ENCODE measurements at places on chromosomes 3 and 15.
A peak's percentile ranks its signal among the peaks of the same experiment; 100 is the strongest.

DNA sequence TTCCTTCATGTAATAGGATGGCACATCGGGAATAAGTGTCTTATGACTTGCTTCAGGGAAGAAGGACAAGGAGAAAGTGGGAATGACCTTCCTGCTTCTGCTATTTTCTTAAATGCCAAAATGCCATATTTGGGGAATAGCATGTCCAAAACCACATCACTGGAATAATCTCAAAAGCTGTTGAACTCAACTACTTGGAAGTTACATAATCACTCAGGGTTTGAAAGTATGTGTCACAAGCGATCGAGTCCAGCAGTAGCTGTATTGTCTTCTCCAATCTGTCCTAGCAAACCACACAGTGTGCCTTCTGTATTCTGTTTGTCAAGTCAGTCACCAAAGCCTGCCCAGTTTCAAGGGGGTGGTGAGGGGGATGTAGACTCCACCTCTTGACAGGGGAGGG lies 58.3 kb upstream of the GADL1 start:
- no peak for DNase-seq

- no peak for DNase-seq
Observed at GRCh38 chr15:61049934-61050333, 179.2 kb downstream of the RORA start.

DNA sequence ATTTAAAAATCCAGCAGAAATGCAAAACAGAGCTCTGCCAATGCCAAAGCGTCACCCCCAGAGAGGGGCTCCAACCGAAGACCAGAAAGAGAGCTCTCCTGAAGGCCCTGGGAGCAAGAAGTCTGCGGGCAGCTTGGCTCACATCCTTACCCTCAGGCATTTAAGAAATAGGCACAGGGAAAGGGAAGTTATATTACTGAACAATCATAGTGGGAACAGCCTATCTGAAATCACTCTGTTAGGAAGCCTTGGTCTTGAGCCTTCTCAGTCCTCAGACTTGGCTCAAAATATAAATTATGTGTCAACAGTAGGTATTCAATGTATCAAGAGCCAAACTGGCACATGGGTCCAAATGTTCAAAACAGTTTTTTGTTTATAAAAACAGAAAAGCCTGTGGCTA lies 10.3 kb upstream of the PPARG start:
- no peak for DNase-seq

GRCh38 chr15:71109905-71110304 lies 5.4 kb upstream of the THSD4 start:
- no peak for DNase-seq

GRCh38 chr15:71937650-71938311 lies 127.4 kb downstream of the NR2E3 start:
- no peak for DNase-seq

- DNase-seq: no peak
Observed at GRCh38 chr15:83115410-83115809, 8.0 kb downstream of the TM6SF1 start.

DNA sequence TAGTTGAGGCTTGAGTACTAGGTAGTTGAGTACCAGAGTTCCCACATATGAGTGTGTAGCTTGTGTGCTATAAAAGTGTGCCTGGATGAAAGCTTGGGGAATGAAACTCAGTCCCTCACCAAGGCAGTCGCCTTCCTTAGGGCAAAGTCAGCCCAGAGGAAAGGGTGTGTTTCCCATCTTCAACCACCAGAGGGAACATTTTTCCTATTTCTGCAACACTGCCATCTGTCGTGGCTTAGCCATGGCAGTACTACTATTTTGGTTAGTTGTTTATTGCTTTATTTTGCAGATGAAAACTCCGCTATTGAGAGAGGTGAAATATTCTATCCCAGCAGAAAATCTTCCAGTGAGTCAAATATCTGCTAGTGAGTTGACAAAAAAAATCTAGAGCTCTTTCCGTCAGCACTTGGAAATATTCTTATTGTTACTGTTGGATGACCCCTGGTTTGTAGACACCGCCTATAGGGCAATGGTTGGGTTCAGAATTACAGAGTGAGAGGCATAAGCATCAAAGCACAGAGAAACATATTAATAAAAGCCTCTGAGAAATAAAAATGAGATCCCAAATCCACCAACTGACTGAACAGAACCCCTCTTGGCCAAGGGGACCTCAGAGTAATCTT lies 239.9 kb downstream of the CPNE4 start:
- DNase-seq: peak; percentile 17

DNA sequence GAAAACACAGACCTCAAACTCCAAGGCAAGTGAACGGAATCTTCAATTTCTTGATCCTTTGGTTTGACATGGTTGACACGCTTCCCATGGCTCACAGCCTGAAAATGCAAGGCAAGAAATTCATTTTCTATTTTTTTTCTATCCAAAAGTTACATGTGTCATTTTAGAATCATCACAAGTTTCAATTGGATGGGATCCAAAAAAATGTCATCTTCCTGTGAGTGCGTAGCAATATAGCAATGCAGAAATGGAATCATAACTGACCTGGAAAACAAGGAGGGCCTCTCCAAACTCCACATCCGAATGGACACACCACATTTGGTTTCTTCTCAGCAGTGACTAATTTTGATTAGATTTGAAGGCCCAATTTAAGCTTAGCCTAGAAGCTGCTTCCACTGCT lies 175.8 kb upstream of the ATP11B start:
- DNase-seq: no peak

GRCh38 chr3:126018995-126019394 lies 50.0 kb downstream of the ROPN1B start:
- DNase-seq: no peak

DNA sequence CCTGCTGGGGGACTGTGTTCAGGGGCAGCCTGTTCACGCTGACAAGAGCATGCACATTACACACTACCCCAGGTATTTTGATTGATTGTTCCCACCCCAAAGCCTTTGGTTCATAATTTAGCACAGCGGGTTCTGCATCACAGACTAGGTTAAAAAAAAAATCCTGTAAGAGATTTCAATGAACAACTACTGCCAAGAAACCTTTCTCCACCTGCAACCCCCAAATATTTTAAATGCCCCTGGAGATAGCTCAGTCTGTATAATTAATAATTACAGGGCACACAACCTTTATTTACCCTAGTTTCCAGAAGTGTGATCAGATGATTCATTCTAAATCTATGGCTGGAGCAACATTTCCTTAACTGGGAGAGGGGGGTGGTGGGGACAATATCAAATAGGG lies 87.6 kb downstream of the NR2F2 start:
- no peak for DNase-seq

DNA sequence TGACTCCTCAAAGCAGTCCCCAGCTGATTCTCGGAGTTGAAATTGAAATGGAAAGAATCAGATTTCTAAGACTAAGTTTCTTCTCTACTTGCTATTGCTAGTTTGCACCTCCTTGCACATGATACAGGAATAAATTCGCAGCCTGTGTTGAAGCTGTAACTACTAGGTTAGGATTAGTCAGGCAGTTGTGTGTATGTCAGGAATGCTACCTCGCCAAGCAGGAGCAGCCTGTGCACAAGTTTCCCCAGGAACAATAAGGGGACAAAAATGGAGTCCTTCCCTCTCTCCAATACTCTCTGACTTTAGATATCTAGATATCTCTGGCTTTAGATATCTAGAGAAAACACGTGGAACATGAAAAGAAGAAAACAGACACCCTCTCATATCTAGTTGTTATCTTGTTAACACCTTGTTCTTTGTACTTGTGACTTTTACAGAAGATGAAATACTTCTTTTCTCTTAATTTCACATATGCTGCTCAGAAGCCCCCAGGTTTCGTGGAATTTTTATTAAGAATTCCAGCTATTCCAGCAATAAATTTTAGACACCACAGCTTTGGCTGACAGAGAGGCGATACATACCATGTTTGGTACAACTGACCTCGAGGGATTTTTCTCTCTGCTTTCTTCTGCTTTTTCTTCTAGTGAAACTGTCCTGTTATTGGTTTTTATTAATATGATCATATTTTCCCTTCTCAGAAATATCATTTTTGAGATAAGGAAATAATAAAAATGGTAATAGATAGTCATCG lies 56.1 kb upstream of the CMSS1 start:
- no peak for DNase-seq

DNA sequence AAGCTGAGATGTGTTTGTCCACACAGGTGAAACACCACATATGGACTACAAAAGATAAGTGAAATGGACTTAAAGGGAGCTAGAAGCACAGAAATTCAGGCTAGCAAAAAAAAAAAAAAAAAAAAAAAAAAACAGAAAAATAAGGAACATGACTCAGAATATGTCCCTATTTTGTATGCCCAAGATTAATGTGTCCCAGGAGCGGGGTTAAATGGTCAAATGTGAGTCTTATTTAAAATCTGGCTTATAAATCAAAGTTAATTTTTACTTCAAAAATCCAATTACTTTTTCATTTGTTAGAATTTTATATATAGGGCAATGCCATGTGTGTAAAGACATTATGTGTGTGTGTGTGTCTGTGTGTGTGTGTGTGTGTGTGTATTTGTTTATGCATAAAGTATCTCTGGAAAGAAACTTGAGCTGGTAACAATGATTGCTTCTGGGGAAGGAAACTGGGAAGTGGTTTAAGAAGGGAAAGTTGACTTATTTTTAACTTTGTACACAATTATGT lies 986.5 kb downstream of the ROBO2 start:
- no peak for DNase-seq

DNA sequence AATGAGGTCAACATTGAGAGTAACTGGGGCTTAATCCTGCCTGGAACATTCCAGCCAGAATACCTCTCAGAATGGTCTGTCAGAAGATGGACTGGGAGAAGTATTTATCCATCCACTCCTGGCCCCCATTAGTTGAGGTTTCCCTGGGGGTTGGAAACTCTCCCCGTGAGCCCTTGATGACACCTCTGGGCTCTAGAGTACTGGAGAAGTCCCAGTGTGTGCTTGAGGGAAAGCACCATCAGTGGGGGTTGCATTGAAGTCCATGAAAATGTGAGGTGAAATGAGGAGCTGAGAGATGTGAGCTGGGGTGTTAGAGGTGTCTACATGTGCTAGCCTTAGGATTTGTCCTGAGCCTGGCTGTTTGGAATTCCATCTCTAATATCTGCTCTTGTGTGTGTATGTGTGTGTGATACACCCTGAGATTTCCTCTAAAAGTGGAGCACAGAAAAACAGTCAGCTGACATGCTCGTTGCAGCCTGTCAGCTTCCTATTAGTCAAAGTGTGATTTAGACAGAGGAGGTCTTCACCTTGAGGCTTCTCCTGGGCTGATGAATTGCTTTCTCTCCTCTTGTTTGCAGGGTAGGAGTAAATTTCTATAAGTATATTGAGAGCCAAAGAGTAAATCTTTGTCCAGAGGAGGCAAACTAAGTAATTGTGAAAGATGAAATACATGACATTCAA lies 67.6 kb downstream of the NR1D2 start:
- no peak for DNase-seq

DNA sequence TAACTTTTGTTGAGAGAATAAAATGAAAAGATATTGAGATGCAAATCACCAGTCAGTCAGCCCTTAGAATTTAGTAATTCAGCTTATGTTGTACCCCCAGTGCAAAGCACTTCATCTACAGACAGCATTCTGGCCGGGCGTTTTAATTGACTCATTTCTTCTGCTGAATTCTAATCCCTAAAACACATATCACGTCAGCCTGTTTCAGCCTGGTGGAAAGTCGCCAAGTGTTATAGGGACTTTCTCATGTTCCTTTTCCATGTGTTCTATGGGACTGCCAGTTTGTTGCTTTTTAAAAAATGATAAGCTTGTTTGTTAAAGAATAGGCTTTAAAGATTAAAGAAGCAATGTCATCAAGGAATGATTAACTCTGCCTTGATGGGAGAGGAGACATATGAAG lies 169.7 kb upstream of the BFSP2 start:
- DNase-seq: peak; percentile 62

- DNase-seq: no peak
Observed at GRCh38 chr3:4320096-4320911, 17.1 kb downstream of the SETMAR start.

DNA sequence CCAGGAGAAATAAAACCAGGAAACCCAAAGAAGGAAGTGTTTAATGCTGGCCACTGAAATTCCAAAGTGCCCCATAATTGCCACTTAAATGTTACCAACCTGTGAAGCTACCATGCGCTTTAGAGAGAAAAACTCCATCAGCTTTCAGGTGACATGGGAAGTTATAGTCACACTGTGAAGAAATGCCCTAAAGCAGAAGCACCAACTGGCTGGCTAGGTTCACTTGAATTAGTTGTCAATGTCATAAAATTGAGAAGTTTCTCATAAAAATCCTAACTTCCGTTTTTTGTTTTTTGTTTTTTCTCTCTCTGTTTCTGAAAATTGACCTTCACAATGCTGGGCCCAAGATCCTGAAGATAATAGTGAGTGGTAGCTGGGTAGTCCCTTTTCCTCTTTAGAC lies 167.9 kb upstream of the CTNNB1 start:
- no peak for DNase-seq

- no peak for DNase-seq
Observed at GRCh38 chr3:43239755-43240154, 46.6 kb upstream of the SNRK start.

GRCh38 chr3:156657440-156657839 lies 16.9 kb upstream of the TIPARP start:
- no peak for DNase-seq

DNA sequence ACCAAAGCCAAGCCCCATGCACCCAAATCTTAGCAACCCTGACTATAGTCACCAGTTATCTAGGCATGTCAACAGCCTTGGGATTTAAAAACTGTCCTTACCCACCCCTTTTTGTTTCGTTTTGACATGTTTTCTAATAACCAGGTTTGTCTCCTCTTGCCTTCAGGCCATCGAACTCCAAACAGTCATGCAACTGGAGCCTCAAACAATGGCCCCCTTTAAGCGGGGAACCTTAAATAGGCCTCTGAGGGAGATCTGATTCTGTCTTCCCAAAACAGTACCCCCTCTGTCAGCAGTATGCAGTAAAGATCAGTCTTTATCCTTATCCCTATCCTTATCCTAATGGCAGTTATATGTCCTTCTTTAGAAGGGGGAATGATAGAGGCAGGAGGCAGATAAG lies 105.7 kb downstream of the DPH6 start:
- no peak for DNase-seq

DNA sequence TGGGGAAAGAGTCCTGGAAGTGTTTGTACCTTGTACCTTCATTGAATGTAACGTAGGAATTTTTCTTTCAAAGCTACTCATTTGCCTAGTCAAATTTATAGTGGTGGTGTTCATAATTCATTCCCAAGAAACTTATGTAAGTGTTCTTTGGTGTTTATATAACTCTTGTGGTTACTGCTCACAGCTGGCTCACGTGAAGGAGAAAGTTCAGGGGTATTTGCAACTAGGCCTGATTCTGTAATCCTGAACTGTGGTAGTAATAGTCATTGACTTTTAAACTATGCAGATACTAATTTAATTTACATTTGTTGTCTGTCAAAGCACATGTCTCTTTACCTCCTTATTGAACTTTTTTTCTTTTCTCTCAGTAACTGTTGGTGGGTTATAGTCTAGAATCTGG lies 50.5 kb upstream of the TEX264 start:
- no peak for DNase-seq

GRCh38 chr3:185208823-185209222 lies 45.0 kb downstream of the EHHADH start:
- DNase-seq: no peak

GRCh38 chr3:143121241-143122088 lies 1.9 kb downstream of the CHST2 start:
- peak; percentile 49 for DNase-seq
